SJCRH30 (cell line): ENCODE measurements at places on chromosomes 7 and 10.

DNA sequence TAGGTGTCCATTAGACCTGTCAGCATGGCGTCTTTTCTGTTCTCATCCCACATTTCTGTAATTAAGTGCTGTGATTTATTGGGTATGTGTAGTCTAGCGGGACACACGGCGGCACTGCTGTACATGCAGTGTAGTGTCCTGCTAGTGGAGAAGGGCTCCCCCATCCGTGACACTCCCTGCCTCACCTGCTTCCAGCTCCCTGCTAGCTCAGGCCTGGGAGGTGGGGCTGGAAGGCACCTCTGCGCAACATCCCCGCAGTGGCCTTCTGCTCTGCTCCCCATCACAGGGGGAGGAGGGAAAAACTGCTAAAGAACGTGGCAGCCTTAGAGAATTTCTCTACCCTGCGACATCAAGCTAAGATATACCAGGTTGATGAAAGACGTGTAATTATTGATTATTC, 19.5 kb downstream of the SEPHS1 start:
- no peak for DNase-seq

- DNase-seq = no peak
These were observed 168.2 kb downstream of the DPY19L1 start for GRCh38 chr7:34869057-34869456.

DNA sequence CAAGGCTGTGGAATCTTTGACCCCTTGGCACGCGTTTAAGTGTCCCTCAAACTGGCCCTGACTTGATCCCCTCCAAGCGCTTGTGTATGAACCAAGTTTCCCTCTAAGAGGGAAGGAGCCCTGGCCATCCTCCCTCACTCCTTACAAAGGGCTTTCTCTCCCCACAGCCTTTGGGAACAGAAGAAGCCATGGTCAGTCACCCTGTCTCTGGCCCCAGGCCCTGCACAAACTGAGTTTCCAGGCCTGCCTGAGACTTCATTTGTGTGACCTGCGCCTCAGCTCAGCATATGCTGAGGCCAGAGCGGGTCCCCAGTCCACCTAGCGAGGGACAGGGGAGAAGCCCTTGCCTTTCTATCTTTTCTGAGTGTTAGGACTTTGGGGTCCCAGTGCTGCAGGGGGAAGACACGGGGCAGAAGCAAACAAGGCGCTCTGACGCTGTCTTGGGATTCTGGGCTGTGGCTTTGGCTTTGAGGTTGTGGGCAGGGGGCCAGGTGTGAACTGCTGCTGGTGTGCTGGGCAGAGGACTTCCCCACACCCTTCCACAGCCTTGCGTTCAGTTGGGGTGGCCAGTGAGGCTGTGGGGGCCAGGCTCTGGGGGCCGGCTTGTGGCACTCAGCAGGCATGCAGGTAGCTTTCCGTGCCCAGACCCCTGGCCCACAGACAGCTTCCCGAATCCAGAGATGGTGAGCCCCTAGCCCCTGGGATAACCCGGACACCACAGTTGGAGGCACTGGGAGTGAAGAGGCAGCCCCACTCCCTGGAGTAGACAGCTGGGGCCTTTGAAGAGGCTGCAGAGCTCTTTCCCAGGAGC, 1.5 kb downstream of the RET start:
- no peak for DNase-seq

DNA sequence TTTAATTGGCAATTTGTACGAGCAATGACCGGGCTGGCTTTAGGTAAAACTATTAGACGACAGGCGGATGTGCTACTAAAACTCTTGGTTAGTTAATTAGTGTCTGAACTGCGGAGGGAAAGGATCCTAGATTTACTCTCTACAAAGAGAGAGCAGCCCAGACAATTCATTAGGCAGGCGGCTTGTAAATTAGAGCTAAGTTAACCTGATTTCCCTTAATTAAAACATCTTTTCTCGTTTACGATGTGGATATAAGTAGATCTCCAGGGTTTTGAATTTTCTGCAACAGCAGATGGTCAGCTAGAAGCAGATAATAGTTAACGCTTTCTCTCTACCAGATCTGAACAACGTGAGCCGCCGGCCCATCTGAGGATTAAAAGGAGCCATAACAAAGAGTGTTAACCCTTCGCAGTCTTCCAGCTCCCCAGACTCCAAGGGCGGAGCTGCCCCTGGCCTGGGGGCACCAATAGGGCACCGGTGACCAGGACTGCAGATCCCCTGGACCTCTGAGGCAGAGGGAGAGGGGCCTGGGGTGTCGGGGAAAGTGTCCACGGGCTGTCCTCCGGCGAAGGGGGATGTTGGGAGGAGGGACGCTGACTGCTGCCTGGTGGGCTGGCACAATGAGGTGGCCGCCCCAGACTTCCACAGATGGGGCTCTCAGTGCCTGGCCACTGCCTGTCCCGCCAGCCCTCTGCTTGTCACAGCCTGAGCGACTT, 6.3 kb upstream of the UNCX start:
- DNase-seq = no peak

GRCh38 chr7:8913682-8914081, 480.3 kb downstream of the NXPH1 start:
- DNase-seq = peak; percentile 18

DNA sequence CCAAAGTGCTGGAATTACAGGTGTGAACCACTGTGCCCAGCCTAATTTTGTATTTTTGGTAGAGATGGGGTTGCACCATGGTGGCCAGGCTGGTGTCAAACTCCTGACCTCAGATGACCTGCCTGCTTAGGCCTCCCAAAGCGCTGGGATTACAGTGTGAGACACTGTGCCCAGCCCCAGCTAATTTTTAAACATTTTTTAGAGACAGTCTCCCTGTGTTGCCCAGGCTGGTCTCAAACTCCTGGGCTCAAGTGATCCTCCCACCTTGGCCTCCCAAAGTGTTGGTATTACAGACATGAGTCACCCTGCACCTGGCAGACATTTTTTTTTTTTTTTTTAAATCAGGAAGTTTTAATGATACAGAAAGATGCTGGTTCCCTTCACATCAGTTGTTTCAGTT, 15.5 kb downstream of the DENND10 start:
- no peak for DNase-seq

DNA sequence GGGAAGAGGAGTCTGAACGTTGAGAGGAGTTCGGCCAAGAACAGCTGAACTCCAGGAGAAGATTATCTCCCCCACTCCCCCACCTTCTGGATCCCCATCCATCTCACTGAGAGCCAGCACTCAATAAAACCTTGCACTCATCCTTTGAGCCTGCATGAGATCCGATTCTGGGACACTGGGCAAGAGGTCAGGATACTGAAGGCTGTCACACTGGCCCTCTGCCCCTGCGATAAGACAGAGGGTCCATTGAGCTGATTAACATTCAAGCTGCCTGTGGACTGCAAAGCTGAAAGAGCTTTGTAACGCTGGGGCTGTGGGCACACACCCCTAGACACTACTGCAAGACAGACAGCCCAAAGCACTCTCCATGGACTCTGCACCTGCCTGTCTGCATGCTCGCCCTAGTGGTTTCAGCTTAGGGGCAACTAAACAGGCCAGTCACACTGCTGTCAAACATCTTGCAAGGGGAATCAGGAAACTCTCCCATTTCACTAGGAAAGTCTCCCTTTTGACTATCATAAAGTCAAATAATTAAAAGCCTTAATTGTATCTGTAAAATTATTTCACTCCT, 42.3 kb upstream of the CNTNAP2 start:
- DNase-seq = no peak

- DNase-seq = no peak
These were observed 20.1 kb upstream of the PTN start for GRCh38 chr7:137363683-137364082.

- DNase-seq = peak; percentile 72
These were observed 177.2 kb upstream of the RHEB start for GRCh38 chr7:151696721-151697514.

DNA sequence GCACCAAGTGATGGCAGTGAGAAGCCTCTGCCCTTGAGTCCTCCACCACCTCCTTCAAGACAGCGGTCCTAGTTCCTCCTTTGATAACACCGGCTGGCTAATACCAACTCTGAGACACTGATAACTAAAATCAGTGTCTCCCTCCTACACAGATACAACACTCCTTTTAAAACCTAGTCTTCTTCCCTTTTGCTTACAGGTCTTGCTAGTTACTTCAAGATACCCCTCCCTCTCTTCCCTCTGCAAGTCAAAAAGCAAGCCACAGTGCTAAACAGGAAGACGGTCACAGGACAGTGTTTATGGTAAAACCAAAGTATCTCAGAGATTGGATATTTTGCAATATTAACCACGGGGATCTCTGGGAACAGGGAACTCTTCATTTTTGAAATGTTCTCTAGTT, 4.6 kb downstream of the AKR1B1 start:
- DNase-seq = no peak

- no peak for DNase-seq
These were observed 84.4 kb downstream of the KLF6 start for GRCh38 chr10:3700531-3701076.

DNA sequence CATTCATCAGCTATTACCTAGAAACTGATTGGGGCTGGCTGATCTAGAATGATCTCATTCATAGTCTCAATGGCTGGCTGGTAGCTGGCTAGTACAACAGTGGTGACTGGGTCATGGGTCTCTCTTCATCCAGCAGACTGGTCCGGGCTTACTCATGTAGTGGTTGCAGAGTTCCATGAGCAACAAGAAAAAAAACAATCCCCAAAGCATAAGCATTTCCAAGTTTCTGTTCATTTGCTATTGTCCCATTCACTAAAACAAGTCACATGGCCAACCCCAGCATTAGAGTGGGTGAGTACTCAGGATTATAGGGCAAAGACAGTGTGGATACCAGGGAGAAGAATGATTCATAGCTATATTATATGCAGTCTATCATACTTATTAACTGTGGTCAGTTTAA, 85.2 kb upstream of the SEMA3C start:
- DNase-seq = no peak

GRCh38 chr10:93180482-93180931, 106.8 kb downstream of the CYP26A1 start:
- no peak for DNase-seq

- DNase-seq = no peak
These were observed 83.7 kb upstream of the AFAP1L2 start for GRCh38 chr10:114487815-114488536.

DNA sequence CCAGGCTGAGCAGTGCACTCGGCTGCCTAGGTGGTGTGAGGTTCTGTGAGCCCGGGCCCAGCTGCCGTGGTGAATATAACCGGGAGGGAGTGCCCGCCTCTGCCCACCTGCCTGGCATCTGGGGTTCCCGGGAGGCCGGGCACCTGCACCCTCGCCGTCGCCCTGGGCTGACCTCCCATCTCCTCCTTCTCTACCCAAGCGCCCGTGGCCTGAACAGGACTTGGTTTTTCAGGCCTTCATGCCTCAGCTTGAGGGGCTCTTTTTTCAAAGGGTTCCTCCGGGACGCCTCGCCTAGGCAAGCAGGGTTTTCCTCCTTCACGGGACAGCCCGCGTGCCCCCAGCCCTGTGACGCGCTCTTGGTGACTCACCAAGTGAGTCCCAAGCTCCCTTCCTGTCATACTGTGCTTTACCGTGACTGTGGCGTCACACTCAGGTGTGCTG, 9.9 kb downstream of the INPP5A start:
- no peak for DNase-seq

- DNase-seq = peak; percentile 92
These were observed 206.7 kb downstream of the KIAA1217 start for GRCh38 chr10:24415455-24416125.

- peak; percentile 35 for DNase-seq
These were observed 32.1 kb upstream of the NMT2 start for GRCh38 chr10:15200626-15201025.

DNA sequence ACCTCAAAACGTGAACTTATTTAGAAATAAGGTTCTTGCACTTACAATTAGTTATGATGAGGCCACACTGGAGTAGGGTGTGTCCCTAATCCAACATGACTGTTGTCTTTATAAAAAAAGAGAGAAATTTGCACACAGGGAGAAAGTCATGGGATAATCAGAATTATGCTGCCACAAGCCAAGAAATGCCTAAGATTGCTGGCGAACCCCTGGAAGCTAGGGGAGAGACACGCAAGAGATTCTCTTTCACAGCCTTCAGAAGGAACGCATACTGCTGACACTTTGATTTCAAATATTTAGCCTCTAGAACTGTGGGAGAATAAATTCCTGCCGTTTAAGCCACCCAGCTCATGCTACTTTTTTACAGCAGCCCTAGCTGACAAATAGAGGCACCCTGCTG, 138.3 kb downstream of the CCDC71L start:
- no peak for DNase-seq

- DNase-seq = no peak
These were observed 215.7 kb downstream of the SFMBT2 start for GRCh38 chr10:7195118-7195517.

- DNase-seq = peak; percentile 87
These were observed at the start of gene BMI1 for GRCh38 chr10:22320591-22321155. Gene BMI1 (plus strand): TSS chr10:22321099. CDS start chr10:22326450, 5,351 bp downstream.

GRCh38 chr10:121159670-121160069, 308.5 kb downstream of the WDR11 start:
- DNase-seq = no peak

DNA sequence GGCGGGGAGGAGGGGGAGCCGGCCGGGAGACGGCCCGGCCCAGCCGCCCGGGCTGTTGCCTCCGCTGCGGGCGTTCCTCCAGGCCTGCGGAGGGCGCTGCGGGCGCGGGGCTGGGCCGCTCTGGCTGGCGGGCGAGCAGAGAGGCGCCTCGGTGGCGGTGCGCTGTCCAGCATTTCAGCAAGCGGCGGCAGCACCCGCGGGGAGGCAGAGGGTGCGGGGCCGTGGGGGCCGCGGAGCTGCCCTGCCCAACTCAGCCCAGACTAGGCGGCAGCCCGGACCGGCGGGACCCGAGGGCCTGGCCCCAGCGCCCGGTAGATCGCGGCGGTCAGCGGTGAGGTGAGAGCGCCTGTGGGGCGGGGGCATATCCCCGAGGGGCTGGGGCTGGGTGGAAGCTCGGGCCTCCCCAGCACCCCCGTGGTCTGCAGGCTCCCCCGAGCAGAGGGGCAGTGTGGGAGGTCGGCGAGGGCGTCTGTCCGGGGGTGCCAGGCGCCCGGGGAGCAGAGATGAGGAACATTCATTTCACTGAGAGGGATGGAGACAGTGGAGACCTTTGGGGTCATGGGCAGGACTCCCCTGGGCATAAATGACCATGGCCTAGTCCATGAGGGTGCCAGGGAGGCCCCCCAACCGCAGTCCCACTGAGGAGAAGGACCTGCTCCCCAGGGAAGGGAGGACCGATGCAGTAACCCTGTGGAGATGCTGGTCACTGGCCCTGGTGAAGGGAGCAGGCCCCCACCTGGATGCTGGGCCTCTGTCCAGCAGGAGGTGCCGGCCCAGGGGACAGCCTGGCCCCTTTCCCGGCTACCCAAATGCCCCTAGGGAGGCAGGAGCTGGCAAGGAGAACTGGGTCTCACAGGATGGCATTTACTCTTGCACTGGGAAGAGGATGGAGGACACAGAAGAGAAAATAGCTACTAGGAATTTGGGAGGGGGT, at the start of gene SRRM3:
TSS of gene SRRM3 (plus strand) at position 165 of the 934 bp plus-strand sequence. CDS start 33,171 bp downstream, outside the sequence.
- peak; percentile 86 for DNase-seq
